ENCODE measurements at places on chromosomes 3 and 15. TPM values are rescaled to one million over a fixed set of nuclear protein-coding genes. Genes with fewer than 3 reads are reported as not detected.

- peak; percentile 97 for DNase-seq
Observed at GRCh38 chr3:149507491-149508324, 33.2 kb downstream of the TM4SF4 start.

DNA sequence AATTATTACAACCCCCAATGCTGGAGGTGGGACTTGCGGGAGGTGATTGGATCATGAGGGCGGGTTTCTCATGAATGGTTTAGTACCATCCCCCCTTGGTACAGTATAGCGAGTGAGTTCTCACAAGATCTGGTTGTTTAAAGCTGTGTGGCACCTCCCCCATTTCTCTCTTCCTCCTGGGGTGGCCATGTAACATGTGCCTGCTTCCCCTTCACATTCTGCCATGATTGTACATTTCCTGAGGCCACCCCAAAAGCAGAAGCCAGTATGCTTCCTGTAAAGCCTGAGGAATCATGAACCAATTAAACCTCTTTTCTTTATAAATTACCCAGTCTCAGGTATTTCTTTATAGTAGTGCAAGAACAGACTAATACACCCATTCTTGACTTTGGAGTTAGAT is 20.3 kb upstream of the PROK2 start:
- DNase-seq = peak; percentile 80

GRCh38 chr15:85331655-85332285 is 48.6 kb upstream of the AKAP13 start:
- DNase-seq = no peak

- no peak for DNase-seq
Observed at GRCh38 chr3:8627201-8627940, 17.2 kb downstream of the SSUH2 start.

- no peak for DNase-seq
Observed at GRCh38 chr3:178325330-178325729, 210.9 kb upstream of the KCNMB2 start.

DNA sequence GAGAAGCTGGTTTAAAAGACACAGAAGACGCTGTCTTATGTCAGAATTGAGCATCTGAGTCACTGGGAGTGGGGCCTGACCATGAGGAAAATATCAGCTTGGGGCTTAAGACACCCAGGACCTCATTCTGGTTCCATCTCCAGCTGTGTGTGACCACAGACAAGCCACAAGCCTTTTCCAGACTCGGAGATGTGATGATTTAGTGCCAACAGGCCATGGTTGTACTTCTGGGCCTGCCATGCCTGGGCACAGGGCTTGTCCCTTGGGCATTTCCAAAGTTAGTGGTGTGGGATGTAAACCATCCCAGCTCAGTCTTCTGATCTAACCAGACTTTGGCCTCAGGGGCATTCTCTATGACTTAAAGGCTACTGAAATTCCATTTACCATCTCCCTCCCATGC is 269.8 kb downstream of the RYR3 start:
- DNase-seq = no peak

DNA sequence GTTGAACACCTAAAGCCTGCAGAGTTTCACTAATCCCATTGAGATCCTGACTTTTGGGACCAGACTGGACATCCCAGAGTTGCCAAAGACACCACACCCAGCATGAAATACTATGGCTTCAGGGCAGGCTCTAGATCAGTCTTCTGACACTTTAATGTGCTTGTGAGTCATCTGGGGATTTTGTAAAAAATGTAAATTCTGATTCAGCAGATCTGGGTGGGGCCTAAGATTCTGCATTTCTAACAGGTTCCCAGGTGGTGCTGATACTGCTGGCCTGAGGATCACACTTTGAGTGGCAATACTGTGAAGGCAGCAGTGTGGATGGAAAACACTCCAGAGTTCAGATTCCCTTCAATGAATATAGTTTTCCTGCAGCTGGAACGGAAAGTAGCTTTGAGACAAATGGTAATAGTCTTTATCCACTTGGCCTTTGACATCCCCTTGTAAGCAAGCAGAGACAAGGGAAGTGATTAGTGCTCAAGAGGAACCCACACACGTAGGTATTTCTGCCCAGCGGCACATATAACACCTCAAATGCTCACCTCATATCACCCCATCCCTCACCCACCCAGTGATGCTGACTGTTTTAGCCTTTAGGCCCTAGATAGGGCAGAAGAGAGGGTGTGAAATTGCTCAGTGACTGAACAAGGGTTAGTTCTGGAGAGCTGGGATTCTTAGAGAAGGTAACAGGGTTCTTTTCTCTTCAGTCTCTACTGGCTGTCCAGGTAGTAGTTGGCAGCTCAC is 51.5 kb upstream of the GSK3B start:
- peak; percentile 80 for DNase-seq

DNA sequence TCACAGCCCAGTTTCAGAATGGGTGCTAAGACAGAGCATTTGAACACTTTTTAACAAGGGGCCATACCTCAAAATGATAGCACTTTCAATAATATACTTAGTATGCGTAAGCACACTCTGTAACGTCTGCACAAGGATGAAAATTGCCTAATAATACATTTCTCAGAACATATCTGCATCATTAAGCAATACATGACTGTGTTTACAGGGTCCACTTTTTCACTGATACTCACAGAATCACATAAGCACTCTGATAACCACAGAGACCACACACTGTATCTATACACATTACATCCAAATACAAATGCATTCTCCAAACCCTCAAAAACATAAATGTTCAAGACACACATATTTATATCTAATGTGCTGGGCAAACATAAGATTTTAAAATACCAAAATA is 79.8 kb downstream of the NR1I2 start:
- DNase-seq = no peak

DNA sequence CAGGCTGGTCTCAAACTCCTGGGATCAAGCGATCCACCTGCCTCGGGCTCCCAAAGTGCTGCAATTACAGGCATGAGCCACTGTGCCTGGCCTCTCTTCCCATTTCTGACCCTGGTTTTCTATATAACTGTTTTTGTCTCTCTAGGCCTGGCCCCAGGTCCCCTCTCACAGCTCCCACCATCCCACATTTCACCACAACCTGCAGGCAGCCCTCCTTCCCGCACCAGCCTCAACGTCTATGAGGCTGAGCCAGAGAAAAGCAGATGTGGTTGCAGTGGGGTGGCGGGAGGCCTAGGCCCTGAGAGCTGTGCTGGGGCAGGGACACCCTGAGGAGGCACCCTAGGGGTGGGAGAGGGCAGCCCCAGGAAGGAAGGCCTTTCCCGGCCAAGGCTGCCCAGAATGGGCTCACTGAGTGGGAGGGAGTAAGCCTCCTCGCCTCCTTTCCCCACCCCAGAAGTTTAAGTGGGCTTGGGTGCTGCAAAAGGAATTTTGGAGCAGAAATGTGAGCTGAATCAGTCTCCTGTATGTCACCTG is 99.7 kb downstream of the LSM3 start:
- no peak for DNase-seq

GRCh38 chr3:8838765-8839423 is 69.5 kb upstream of the OXTR start:
- no peak for DNase-seq

TNNC1 gene
- not detected for polyA plus RNA-seq

FEZF2 gene
- polyA plus RNA-seq = not detected

GRCh38 chr3:52222319-52223221 is 2.9 kb downstream of the TLR9 start:
- no peak for DNase-seq

GRCh38 chr3:98594628-98595324 is 1.4 kb upstream of the CPOX start:
- peak; percentile 41 for DNase-seq

CDHR4 gene
- polyA plus RNA-seq = not detected

CGGBP1 gene
- polyA plus RNA-seq = 20.6 TPM

DNA sequence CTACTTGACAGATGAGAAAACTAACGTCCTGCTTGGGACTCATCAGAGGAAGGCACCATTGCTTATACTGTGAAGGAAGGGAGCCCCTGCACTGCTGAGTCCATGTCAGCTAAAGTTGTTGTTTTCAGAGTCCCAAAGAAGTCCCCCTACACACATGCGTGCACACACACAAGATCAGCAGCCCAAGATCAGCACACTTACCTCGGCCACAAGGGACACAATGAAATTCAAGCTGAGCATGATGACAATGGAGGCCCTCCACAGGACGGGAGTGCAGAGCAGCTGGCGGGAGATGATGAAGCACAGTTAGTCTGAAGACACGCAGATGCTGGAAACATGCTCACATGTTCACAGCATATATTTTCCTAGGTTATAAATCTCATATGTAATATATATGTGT is 28.6 kb upstream of the ATP13A5 start:
- no peak for DNase-seq

POPDC2 gene
- polyA plus RNA-seq = 0.63 TPM

GRCh38 chr3:151169262-151169947 is 33.6 kb downstream of the GPR171 start:
- peak; percentile 79 for DNase-seq

MINAR1 gene
- 0.19 TPM for polyA plus RNA-seq

DNA sequence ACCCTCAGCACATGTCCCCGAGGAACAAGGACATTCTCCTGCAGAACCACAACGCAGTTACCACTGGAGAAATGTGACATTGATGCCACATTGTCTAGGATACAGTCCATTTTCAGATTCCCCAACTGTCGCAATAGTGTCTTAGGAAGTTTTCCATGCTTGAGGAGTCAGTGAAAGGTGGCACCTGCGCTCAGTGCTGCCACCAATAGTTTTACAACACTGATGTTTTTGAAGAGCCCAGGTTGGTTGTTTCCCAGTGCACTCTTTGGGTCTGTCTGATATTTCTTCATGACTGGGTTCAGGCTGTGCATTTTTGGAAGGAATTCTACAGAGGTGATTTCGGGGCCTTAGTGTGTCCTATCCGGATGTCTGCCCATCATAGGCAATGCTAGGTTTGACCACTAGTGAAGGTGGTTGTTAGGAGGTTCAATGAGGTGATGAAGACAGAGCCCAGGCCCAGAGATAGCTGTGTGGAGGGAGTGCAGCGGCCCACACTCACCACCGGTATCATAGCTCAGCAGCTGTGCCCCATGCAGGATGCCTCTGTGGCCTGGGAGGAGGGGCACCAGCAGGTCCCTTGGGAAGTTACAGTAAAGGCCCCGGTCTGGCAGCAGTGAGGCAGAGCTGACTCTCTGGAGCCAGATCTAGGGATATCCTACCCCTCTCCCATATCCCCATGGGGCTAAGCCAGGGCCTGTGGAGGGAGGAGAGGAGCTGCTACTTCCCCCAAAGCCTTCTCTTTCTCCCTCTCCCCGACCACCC is 96.6 kb downstream of the DNAJB8 start:
- DNase-seq = no peak

RAD51 gene
- polyA plus RNA-seq = 0.10 TPM

TGM4 gene
- polyA plus RNA-seq = not detected

- peak; percentile 85 for DNase-seq
Observed at GRCh38 chr15:101242160-101242998, 9.5 kb downstream of the CHSY1 start.

B3GNT5 gene
- polyA plus RNA-seq = 17.7 TPM

ENTPD3 gene
- not detected for polyA plus RNA-seq

GRCh38 chr3:142963234-142963515 is 299 bp downstream of the PAQR9 start:
- no peak for DNase-seq

GMPS gene
- polyA plus RNA-seq = 14.3 TPM

DNA sequence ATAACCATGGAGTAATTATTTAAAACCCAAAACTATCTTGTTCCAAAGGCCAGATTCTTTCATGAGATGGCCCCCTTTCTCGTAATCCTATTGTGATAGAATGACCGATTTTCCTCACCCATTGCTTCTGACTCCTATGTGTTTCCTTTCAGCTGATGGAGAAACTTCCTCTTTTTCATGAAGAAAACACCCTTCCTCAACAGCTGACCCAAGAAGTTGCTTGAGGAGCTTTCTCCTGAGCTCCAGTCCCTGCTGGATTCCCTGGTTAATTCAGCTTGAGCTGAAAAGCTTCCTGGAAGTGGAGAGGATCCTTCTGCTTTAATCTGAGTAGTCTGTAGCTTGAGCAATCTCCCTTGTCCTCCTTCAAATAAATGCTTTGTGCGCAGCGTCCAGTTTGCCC is 75.0 kb downstream of the BFSP2 start:
- peak; percentile 18 for DNase-seq

DNA sequence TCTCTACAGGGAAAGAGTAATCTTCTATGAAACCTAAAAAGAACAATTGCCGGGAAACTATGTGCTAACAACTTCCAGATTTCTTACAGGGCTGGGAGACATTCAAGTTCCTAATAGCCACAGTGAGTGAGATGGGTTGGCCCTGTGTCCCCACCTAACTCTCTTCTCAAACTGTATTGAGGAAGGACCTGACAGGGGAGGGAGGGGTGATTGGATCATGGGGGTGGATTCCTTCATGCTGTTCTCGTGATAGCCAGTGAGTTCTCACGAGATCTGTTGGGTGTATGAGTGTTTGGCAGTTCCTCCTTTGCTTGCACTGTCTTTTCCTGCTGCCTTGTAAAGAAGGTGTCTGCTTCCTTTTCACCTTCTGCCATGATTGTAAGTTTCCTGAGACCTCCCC is 958.7 kb downstream of the AGBL1 start:
- DNase-seq = no peak

XIRP1 gene
- polyA plus RNA-seq = not detected

- no peak for DNase-seq
Observed at GRCh38 chr3:67685499-67685898, 31.1 kb upstream of the SUCLG2 start.

GRCh38 chr3:133211449-133211848 is 173.3 kb downstream of the TMEM108 start:
- peak; percentile 5 for DNase-seq

DNA sequence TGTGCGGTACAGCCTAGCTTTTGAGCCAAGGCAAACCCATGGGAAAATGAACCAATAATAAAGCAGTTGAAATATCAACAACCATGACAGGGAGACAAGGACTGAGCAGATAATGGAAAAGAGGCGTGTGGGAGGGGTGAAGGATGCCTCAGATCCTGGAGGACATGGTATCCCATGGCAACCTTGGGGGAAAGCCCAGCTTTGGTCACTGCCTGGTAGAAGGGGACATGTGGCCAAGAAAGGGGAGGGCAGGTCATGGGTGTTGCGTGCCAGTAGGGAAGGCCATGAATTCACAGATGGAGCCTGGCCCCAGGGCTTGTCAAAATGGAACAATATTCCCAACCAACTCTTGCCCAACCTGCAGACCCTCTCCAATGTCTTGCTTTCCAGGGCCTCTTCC is 140.5 kb upstream of the SMAD3 start:
- no peak for DNase-seq

DNA sequence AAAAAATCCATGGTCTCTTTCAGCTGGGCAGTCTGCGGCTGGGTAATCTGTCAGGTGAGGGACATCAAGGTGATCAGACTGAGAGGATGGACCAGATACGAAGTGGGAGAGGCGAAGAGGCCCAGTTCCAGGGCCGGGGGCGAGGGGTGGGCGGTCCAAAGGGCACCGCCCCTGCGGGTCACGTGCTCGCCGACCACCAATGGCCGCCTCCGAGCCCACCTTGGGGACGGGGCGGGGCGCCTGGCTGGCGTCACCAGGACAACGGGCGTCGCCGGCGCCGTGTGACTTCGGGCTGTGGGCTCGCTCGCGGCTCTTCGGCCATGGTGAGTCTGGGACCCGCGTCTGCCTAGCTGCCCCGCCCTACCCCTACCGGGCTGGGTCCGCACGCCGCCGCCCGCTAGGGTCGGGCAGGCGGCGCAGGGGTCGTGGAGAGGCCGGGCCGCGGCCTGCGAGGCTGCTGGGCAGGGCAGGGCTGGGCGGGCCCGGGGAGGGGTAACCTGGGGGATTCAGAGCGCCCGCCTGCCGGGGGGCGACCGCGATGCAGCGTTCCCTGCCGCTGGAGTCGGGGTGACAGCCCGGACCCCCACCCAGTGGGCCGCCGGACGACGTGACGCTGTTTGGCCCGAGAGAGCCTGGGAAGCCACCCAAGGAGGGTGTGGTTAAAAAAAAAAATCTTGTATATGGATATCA is at the start of gene FBXL2:
Gene FBXL2 (plus strand): TSS at position 250 of the 690 bp plus-strand sequence. CDS start 71 bp downstream, at position 321.
- no peak for DNase-seq

CCR1 gene
- 233 TPM for polyA plus RNA-seq

- DNase-seq = peak; percentile 17
Observed at GRCh38 chr3:18079739-18080138, 337.3 kb upstream of the TBC1D5 start.

RHOV gene
- 0.04 TPM for polyA plus RNA-seq

GOLGA8G gene
- polyA plus RNA-seq = not detected
